Stimulated activated CD8-positive, alpha-beta memory T cell treated with anti-CD3 and anti-CD28 coated beads, Interleukin-4, amount 100 ng/mL, for 4 hours (primary cell): ENCODE measurements at places on chromosomes 4 and X.

GRCh38 chr4:90992213-90992612 is 865.0 kb downstream of the CCSER1 start:
- no peak for DNase-seq

- DNase-seq = no peak
Observed at GRCh38 chr4:3226467-3226866, 22.5 kb upstream of the MSANTD1 start.

- no peak for DNase-seq
Observed at GRCh38 chr4:74016068-74016467, 17.6 kb upstream of the CXCL5 start.

GRCh38 chr4:140174543-140174942 is 20.6 kb upstream of the MAML3 start:
- DNase-seq = no peak

DNA sequence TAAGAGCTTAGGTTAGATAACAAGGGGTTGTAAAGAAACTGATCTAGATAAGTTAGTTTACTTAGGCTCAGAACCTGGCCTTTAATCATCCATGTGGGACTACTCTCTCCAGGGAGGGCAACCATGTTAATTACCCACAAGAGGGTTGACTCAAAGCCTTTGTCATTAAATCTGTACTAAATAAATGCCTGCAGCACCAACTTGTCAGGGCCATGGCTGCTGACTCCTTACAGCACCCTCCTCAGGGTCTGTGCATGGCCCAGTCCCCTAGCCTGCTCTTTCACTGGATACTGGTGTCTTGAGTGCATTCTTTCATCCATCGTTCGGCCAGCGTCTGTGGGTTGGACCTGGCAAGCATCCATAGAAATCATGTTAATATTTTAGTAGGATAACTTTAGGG is 34.7 kb downstream of the CASP3 start:
- DNase-seq = no peak

DNA sequence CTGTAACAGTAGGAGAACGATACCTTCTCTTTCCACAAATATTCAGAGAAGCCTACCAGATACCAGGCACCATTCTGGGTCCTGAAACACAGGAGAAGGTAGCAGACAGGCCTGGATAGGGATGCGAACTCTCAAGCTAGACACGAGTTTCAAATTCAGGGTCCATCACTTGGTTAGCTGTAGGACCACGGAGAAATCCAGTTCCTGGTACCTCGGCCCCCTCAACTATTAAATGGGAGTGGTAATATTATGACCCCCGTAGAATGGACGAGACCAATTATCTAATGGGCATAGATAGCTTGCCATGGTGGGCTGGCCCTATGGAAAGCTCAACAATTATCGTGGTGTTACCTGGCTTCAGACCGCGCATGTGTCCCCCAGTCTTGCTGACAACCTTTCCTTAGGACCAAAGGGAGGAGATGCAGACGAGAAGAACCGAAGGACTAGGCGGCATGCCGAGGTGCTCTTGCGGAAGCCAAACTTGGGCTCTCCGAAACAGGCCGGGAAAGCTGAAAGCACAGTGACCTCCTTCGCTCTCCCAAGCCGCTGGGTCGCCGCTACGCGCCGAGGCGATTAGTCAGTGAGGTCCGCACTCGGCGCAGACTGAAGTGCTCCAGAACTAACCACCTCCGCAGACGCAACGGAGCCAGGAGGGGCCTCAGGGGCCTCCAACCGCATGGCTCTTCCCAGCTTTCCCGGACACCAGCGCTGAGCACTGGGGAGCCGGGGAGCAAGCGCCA is 19.6 kb downstream of the NKX3-2 start:
- no peak for DNase-seq

- DNase-seq = no peak
Observed at GRCh38 chr4:59818656-59819055, 1381.5 kb upstream of the ADGRL3 start.

GRCh38 chr4:14912426-14912825 is 89.9 kb upstream of the CPEB2 start:
- DNase-seq = no peak

DNA sequence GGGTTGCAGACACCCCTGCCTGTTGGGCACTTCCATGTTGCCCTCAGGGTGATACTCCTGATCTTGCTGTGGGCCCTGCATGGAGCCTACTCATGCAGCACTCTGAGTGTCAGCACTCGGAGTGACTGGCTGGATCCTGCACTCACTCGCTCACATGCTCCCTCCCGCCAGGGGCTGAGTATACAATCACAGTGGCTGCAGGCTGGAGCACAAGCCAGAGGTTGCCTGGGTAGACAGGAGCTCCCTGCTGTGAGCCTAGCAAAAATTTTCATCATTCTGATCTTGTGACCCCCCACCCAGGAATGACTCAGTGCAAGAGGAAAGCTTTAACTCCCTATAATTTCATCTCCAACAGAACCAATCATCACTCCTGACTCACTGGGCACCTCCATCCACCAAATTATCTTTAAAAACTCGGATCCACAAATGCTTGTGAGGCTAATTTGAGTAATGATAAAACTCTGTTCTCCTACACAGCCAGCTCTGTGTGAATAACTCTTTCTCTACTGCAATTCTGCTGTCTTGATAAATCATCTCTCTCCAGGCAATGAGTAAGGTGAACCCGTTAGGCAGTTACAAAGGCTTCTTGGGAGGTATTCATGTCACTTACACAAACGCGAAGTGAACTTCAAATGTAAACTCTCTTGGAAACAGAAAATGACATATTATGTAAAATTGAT is 1180.8 kb upstream of the PABPC4L start:
- no peak for DNase-seq

DNA sequence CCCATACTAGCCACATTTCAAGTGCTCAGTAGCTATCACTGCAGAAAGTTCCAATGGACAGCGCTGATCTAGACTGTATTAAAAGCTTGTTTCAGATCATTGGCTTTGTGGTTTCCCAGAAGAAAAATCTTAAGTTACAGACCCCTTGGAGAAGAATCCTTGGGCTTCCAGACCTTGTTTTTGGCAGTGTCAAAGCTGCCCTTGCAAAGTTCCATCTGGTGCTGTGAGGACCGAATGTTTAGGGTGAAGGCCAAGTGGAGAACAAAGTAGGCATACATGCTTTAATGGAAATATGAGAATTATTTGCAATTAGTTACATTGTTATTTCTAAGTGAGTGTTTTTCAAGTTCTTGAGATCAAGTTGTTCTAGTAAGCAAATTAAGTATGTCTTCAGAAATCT is 144.7 kb downstream of the FRMPD4 start:
- no peak for DNase-seq

- DNase-seq = no peak
Observed at GRCh38 chr4:110830461-110830860, 207.6 kb upstream of the PITX2 start.

- no peak for DNase-seq
Observed at GRCh38 chrX:45699158-45699557, 498.5 kb upstream of the DIPK2B start.

GRCh38 chrX:153770601-153771414 is 6.8 kb downstream of the PLXNB3 start:
- DNase-seq = no peak

DNA sequence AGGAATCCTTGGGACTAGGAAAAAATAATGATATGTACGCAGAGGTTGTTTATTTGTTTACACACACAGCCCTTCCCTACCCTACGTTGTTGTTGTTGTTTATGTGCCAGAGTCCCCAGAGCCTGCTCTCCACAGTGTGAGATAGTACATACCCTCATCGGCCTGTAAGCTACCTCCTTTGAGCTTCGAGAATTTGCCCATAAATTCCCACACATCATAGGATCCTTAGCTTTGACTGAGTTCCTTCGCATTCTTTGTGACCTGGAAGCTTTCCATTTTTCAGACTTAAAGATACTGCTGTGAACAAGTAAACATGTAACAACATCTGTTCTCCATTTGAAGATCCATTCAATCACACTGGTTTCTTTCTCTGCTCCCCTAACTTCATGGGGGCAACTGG is 114.5 kb downstream of the IRF2 start:
- DNase-seq = no peak

DNA sequence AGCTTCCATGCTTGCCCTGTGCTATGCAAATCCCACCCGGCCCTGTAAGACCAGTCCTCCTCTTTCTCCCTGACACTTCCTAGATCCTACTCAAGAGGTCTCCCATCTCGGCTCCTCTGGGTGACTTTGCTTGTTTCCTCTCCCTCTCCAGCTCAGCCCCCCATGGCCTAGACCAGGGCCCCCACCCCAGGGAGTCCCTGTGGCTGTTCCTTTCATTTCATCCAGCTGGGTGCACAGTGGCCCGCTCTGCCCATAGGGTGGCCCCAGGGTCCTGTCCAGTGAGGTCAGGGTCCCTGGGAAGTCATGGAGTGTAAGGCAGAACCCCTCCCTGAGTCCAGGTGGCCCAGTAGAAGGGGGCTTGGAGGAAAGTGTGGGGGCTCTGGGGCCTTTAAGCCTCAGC is 52.3 kb upstream of the NKX1-1 start:
- DNase-seq = no peak

GRCh38 chrX:29082558-29082957 is 495.3 kb downstream of the IL1RAPL1 start:
- DNase-seq = no peak

DNA sequence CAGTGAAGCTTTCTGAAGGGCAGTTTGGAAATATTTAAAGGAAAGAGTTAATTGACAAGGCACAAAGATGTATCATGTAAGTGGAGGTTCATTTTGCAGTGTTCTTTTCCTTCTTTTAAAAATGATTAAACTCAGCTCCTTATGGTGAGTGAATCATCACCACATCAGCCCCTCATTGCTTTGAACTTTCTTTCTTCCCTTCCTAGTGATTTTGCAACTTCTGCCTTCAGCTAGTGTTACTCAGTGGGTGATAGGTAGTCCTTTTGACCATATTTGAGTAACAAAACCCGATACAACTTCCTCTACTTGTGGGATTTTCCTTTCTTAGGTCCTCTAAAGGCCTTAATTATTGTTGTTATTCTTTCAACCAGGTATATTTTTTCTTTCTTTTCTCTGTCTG is 8.2 kb downstream of the ZCCHC4 start:
- DNase-seq = no peak

- no peak for DNase-seq
Observed at GRCh38 chr4:108543359-108543968, 76.9 kb upstream of the RPL34 start.

GRCh38 chr4:2811830-2812611 is 19.1 kb downstream of the SH3BP2 start:
- DNase-seq = no peak

DNA sequence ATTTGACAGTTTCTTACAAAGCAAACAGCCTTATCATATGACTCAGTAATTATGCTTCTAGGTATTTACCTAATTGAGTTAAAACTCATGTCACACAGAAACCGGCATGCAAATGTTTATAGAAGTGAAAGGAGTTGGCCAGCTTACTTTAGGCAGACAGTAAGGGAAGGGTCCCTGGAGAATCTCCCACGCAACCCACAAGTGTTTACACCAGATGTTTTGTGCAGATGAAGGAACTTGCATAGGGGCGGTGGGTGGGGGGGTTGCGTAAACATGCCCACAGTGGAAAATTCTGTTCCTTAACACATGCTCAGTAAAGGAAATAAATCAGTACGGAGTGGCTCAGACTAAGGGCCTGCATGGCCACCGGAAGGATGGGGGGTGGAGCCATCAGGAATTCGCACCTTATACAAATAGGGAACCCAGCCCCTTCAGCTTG is 330.5 kb upstream of the AADAT start:
- DNase-seq = no peak

DNA sequence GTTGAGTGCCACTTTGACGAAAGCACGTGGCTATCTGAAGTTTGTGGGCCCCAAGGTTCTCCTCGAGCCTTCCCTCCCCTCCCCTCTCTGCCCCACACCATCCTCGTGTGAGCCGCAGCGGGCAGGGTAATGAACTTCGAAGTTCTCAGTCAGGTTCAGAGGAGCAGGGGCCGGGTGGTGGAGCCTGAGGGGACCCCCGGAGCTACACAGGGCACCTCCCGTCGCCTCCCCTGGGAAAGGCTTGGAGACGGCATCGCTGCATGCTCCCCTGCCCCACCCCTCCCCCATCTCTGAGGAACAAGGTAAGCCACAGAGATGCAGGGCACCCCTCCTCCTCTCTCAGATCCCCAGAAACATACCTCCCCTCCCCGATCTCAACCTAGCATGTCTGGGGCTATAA is 2.8 kb upstream of the NKX1-1 start:
- no peak for DNase-seq

- no peak for DNase-seq
Observed at GRCh38 chr4:83716874-83717273, 181.0 kb downstream of the GPAT3 start.

DNA sequence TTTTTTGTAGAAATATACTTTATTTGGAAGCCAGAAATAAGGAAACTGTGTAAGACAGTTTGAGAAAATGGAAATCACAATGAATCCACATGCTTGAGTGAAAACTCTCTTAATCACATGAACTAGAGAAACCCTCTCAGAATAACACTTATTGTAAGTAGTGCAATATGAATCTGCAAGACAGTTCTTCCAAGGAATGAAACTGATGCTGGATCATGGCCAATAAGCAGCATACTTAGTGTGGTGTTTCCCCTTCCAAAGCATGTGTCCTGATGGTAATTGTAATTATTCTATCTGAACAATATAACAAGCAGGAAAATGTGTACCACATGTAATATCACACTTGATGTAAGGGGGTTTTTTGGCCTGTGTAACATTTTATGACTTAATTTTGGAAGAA is 1870.5 kb upstream of the TENM3 start:
- DNase-seq = no peak
